Suppressor macrophage treated with lipopolysaccharide for 4 hours (primary cell): ENCODE measurements at places on chromosomes 6 and 20.

DNA sequence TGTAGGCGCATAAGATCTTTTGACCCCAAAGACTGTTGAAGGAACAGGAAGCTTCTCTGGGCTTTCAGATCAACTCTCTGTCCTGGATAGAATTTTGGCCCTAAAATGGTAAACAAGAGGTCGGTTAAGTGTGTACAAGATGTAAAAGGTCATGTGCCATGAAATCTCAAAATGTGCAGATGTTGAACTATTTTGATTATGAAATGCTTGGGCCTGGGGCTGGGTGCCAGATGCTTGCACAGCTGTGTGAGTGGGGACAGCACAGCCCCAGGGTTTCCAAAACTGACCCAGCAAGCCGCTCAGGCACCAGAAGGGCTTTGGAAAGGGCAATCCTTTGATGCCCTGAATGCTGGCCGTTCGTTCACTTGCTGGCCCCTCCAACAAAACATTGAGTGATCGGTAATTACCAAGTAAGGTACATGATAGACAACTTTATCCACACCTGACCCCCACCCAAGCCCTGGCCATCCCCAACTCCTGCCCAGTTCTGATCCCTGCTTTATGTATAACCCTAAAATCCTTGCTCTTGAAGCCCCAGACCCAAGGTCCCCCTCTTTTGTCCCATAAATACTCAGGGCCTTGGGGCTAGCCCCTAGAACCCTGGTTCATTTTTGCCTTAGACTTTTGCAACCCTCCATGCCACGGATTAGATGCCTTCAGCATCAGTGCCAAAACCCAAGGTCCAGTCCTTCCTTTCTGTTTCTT lies 1.9 kb downstream of the TMEM239 start:
- DNase-seq, result no peak

GRCh38 chr6:108348655-108349349 lies 53.9 kb downstream of the AFG1L start:
- DNase-seq, result no peak

GRCh38 chr6:36463676-36464075 lies 20.9 kb downstream of the KCTD20 start:
- no peak for DNase-seq

DNA sequence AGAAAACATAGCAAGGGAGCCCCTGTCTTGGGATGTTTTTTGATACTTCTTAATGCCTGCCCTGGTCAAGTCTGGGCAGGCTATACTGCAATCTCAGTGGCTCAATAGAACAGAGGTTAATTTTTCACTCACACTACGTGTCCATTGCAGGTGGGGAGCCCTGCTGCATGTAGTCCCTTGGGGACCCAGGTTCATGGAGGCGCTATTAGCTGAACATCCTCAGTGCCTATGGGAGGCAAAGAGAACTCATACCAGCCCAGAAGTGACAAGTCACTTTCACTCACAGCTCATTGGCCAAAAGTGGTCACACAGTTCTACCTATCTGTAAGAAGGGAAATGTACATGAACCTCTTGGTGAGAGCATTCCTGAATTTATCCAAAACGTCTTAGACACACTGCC lies 23.2 kb downstream of the CGA start:
- DNase-seq, result no peak

DNA sequence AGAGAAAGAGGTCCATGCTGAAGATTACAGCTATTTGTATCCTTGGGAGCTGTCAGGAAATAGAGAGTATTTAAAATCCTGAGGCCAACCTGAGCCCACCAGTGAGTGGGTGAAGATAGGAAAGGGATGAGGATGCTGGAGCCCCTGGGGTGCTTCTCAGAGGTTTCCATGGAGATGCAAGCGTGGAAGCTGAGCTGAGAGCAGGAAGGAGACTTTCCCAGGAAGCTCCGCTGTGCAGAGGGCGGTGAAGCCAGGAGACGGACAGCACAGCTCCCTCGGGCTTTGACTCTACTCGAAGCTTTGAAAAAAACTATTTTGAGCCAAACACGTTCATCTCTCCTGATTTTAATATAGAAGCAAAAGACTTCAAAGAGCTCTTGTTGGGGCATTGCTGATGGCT lies 222.1 kb downstream of the SMOC2 start:
- DNase-seq, result no peak
